ENCODE measurements at places on chromosomes 13 and 19.

DNA sequence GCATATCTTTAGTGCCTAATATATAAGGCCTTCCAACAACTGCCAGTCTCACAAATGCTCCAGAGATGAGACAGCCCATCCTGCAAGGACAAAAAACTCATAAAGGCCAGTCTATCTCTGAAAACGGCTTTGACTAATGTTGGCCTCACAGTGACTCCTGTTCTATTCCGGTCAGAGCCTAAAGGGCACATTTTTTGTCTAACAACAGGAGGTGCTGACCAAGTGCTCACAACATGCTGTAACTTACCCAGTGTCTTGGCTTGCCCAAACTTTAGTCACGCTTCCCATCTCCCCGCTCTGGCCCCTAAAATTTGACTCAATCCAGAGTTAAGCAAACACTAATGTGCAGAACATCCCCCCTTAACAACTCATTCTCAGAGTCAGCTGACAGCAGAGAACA, 1411.2 kb upstream of the MIR17HG start:
- no peak for DNase-seq

- no peak for DNase-seq
Observed at GRCh38 chr13:99374994-99375737, 68.0 kb upstream of the GPR183 start.

- DNase-seq: no peak
Observed at GRCh38 chr13:111865046-111865445, 201.9 kb upstream of the SOX1 start.

DNA sequence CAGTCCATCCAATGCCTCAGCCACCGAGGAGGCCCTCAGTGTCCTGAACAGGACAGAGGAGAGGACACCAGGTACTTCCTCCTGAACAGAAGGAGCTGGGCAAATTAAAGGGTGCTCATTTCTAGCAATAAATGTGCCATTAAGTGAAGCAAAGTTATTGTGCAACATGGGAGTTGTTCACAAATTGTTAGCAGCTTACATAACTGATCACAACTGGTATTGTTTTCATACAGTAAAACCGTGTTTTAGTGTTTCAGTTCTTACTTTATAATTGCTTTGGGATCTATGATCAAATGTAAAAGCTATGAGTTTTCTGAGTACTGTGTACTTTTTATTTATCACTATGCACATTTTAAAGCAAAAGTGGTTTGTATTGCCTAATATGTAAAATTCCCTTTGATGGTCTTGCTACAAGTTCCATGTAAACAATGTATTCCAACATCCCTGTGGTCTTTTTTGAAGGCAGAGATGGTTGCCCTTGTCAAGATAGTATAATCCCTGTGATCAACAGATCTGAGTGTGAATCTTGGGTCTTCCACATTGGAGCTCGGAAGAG, 263.1 kb downstream of the FGF14 start:
- DNase-seq: no peak

DNA sequence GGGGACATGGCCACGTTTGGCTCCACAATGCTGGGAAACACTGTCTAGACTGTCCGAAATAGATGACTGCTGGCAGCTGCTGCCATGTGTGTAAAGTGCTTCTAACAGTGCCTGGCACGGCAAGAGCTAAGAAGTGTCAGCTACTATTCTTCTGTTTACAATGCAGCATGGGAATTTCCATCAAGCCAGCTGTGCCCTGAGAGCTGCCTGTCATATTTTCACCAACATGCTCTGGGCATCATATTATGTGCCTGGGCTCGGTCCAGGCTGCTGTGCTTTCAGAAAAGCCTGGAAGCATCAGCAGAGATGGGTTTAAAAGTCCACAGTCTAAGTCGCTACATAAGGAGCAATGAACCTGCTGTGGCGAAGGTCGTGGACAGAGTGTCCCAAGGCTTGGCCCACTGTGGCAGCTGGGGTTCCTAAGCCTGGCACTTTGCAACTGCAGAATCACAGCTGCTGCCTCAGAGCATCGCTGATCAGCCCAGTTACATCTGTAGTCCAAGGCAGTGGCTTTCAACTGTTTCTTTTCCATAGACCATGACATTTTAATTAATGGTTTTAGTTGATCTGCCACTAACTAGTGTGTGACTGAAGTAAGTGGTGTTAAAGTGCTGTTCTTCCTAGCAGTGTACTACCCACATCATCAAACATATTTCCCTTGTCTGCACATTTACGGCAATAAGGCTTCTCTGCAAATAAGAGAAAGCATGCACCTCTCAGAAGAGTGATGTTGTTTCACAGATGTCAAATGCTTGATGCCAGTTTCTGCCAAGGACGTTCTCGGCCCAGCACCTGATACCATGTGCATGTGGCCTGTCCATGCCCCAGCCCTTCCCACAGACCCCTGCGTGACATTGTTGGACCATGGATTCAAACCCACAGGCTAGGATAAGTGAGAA, 95.7 kb upstream of the C1QTNF9B start:
- no peak for DNase-seq

GRCh38 chr13:100855151-100855550, 180.6 kb upstream of the TMTC4 start:
- no peak for DNase-seq

GRCh38 chr13:59701261-59701660, 462.5 kb downstream of the DIAPH3 start:
- no peak for DNase-seq

GRCh38 chr13:27789495-27790303, 2.6 kb upstream of the GSX1 start:
- DNase-seq: no peak

GRCh38 chr13:114049026-114049425, 75.2 kb upstream of the C13orf46 start:
- DNase-seq: no peak

DNA sequence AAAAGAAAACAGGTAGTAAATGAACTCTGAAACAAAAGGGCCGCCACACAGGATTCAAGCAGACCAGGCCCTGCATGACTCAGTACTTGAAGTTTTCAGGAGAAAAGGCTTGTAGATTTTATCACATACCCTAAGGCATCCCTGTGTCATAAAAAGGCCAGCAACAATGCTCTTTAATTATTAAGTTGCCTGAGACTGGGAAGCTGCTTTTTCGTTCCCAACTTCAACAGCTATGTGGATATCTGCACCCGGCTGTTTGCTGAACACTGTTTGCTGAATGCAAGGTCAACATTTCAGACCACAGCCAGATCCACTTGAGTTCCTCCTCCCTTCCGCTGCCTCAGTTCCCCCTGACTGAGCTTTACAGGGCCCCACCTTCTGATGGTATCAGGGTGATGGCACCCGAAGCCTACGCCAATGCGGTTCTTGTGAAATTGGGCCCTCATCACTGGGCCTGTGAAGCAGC, 6.1 kb upstream of the ECH1 start:
- DNase-seq: peak; percentile 83

DNA sequence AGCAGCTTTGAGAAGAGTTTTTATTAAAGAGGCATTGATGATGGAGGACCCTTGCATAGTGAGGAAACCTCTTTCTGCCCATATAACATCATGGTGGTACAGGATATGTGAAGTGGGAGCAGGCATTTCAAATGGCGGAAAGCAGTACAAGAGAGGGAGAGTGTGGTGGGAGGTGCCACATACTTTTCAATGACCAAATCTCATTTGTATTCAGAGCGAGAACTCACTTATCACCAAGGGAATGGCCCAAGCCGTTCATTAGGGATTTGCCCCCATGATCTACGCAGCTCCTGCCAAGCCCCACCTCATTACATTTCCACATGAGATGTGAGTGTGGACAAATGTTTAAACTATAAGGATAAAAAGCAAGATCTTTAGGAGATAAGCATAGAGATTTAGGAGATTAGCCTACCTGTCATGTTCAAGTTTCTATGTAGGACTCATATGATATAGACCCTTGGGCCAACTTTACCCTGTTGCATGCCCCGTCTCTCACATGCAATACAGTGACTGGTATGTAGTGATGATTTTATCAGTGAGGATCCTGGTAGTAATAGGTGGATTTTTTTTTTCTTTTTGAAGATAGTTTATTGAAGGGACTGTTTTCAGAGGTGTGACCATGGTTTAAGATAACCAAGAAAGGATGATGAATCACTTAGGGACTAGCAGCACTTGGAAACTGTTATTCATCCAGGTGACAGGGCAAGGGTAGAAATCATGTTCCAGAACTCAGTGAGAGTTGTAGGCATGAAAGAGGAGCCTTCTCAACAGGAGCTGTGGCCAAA, 38.3 kb downstream of the DNAJC15 start:
- no peak for DNase-seq

DNA sequence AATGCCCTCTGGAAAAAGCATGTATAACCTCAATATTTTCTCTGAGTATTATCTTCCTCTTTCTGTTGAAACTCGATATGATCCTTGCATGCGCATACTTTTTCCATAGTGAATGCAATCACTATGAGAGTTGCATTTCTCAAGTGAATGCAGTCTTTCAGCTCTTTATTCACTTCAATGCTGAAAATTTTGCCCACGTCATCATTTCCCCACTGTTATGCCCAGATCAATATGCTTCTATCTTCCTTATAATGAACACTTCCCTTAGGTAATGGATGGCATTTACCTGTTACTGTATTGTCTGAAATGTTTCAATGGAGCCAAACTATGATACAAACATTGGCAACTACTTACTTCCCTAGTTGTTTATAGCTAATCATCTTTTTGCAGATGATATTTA, 866.6 kb upstream of the SLITRK6 start:
- DNase-seq: no peak

GRCh38 chr13:37476874-37477273, 121.7 kb downstream of the POSTN start:
- peak; percentile 85 for DNase-seq

GRCh38 chr19:32171719-32172151, 173.7 kb upstream of the ZNF507 start:
- no peak for DNase-seq

- DNase-seq: peak; percentile 28
Observed at GRCh38 chr13:34300559-34300958, 482.6 kb downstream of the RFC3 start.

GRCh38 chr13:20270163-20270865, 38.2 kb upstream of the GJB6 start:
- no peak for DNase-seq

GRCh38 chr19:30799865-30800755, 427.9 kb downstream of the ZNF536 start:
- no peak for DNase-seq

GRCh38 chr19:1807695-1808394, 4.2 kb downstream of the ATP8B3 start:
- no peak for DNase-seq

- DNase-seq: no peak
Observed at GRCh38 chr19:19747357-19748220, 14.7 kb upstream of the ZNF14 start.

GRCh38 chr13:41232578-41233480, 30.5 kb downstream of the MTRF1 start:
- no peak for DNase-seq

DNA sequence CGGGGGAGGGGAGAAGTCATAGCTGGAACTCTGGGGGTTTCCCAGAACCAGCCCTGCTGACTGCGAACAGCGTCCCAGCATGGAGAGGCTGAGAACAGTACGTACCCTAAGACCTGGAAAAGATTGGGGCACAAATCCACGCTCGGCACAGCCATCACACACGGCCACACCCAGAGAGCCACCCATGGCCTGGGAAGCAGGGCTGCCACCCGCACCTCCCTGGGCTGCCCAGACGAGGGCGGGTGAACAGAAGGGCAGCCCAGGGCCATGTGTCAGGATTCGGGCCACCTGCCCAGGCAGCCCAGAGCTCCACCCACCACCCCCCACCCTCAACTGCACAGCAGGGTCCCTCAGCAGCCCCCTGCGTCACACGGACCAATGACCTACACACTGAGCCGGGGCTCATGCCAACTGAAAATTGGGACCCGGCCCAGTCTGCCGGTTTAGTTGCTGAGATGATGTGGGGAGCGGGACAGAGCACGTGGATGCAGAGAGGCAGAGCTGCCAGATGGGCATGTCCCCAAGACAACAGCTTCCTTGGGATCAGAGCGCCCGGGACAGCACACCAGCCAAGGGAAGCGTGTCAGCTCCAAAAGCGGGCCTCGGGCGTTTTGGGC, 8.5 kb downstream of the UBXN6 start:
- no peak for DNase-seq

- DNase-seq: no peak
Observed at GRCh38 chr19:52987221-52987620, 24.5 kb upstream of the ZNF816 start.

DNA sequence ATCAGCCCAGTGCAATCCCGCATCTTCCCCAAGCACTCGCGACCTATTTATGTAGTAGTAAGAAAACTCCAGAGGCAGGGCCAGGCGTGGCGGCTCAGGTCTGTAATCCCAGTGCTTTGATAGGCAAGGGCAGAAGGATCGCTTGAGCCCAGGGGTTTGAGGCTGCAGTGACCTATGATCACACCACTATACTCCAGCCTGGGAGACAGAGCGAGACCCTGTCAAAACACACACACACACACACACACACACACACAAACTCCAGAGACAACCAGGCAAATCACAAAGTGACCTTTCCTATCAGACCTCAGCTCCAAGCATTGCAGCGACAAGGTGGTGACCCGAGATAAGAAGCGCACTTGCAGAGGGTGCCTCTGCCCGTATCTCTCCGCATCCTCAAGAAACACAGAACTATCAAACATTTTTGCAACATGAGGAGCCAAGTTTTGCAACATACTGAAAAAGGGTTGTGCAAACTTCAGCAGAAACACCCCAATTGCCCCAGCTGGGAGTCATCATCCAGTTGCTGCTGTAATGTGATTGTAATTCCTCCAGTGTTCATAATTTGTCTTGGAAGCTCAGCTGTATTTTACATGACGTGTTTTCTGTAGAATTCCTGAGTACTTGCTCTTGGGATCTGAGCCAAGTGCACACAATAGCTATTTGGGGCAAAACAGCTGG, 8.7 kb upstream of the KLF2 start:
- DNase-seq: peak; percentile 97

- peak; percentile 39 for DNase-seq
Observed at GRCh38 chr19:42290523-42291434, 11.2 kb upstream of the PRR19 start.

GRCh38 chr13:95603887-95604555, 40.5 kb downstream of the DZIP1 start:
- no peak for DNase-seq

DNA sequence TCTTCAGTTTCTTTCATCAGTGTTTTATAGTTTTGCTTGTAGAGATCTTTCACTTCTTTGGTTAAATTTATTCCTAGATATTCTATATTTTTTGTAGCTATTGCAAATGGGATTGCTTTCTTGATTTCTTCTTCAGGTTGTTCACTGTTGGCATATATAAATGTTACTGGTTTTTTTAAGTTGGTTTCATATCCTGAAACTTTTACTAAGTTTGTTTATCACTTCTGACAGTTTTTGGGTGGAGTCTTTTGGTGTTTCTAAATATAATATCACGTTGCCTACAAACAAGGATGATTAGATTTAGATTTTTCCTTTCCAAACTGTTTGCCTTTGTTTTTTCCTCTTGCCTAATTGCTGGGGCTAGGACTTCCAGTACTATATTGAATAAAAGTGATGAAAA, 109.7 kb downstream of the PAN3 start:
- no peak for DNase-seq
